ENCODE measurements at places on chromosomes 2 and 18.

DNA sequence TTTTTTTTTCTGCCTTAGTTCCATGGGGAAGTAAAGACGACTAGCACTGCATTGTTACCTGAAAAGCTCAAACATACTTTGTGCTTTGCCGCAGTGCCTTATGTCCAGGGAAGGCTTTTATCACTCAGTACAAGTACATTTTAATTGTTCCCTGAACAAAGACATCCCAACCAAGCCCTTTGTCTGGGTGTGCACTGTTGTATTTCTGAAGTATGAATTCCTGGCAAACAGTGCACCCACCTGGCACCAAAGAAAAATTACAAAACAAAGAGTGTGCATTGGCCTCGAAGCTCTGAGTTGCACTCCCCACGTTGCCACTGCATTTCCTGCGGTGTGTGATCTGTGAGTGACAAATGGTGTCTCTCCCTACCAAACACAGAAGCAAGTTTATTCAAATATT, 858.5 kb upstream of the PIK3C3 start:
- no peak for DNase-seq

DNA sequence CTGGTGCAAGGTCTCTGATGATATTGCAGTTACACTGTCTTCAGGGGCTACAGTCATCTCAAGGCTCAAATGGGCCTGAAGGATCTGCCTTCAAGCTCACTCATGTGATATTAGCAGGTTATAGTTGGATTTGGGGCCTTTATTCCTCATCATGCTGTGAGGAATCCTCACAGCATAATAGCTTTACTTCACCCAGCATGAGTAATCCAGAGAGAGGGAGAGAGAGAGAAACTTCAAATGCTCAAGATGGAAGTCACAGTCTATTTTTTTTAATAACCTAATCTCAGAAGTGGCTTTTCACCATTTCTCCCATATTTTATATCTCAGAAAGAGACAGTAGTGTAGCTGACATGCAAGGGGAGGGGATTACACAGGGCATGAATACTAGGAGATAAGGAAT, 658.7 kb downstream of the EPHA4 start:
- DNase-seq, result no peak

DNA sequence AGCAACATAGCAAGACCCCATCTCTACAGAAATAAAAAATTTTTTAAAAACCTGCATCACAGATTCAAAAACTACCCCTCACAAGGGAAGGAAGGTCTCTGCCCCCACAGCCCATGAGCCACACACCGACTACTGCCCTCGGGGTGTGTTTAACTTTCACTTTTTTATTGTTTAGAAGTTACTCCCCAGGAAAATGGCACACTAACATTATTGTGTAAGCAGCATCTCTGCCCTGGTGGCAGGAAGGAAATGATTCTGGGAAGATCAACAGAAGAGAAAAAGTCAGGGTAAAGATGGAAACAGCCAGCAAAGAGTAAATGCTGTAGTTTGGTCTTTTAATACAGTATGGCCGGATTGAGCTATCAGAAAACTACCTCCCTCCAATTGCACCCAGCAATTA, 21.9 kb downstream of the TRABD2A start:
- DNase-seq, result no peak

GRCh38 chr2:60961457-60961856, 56.1 kb upstream of the PEX13 start:
- DNase-seq, result no peak

DNA sequence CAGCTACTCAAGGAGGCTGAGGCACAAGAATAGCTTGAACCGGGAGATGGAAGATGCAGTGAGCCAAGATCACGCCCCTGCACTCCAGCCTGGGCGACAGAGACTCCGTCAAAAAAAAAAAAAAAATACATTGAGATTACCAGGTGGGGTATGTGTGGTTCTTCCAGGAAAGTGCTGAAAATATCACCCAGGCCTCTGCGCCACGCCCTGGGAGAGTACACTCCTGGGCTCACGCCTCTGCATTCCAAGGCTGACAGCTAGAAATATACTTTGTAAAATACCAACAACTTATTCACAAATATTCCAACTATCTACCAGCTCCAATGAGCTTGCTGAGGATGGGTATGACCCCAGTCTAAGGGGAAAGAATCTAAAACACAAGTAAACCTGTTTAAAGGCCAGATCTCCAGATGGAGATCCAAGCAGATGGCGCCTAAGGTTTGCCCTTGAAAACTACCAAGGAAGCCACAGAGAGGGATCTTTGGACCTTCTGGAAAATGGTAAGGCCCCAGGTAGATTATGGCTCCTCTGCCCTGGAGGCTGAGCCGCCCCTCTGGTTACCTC, 21.6 kb upstream of the B3GNT7 start:
- no peak for DNase-seq

GRCh38 chr2:15971351-15971750, 31.0 kb downstream of the MYCN start:
- no peak for DNase-seq

DNA sequence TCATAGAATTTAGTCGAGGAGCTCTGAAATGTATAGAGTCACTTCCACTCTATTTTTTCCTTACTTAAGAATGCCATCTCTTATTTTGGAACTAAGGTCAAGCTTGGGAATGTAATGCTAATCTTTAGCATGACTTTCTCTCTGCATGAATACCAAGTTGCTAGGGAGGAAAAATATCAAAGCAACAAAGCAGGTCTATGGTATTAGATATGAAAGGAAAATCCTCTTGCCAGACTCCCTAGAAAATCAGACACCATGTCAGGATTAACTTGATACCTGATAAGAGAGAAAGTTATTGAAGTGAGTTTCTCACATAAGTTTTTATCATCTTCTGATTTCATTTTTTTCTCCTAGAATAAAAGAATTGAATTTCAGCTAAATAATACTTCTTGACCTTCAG, 341.7 kb upstream of the ZNF804A start:
- DNase-seq, result no peak

- DNase-seq, result no peak
Observed at GRCh38 chr2:134778372-134778771, 59.6 kb upstream of the TMEM163 start.

- DNase-seq, result no peak
Observed at GRCh38 chr2:148814860-148815419, 60.1 kb upstream of the KIF5C start.

- no peak for DNase-seq
Observed at GRCh38 chr2:201396595-201396994, 39.5 kb upstream of the FLACC1 start.

GRCh38 chr2:22788749-22789327, 596.1 kb upstream of the KLHL29 start:
- DNase-seq, result no peak

- DNase-seq, result no peak
Observed at GRCh38 chr2:4628998-4629501, 925.7 kb downstream of the DCDC2C start.

- no peak for DNase-seq
Observed at GRCh38 chr18:78976765-78977636, 2.6 kb upstream of the SALL3 start.

DNA sequence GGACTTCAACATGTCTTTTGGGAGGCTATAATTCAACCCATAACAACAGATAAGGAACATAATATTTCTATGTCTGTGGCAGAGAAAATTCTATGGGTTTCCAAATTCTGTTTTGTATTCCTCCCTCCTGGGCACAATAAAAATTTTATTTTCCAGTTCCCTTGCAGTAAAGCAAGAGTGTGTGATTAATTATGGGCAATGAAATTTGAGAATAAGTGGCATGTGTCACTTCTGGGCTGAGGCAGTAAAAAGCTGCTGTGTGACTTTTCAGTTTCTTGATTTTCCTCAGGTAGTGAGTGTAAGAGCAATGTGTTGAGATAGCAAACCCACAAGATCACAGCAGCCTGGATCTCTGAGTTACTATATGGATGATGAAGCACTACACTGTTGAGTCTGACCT, 216.4 kb downstream of the MEIS1 start:
- DNase-seq, result no peak

- peak; percentile 89 for DNase-seq
Observed at GRCh38 chr2:223944703-223945531, at the start of gene WDFY1. TSS of gene WDFY1 (minus strand) at chr2:223945335. CDS start at chr2:223945284, 51 bp downstream.

- DNase-seq, result no peak
Observed at GRCh38 chr18:34280653-34281052, 55.9 kb upstream of the NOL4 start.

DNA sequence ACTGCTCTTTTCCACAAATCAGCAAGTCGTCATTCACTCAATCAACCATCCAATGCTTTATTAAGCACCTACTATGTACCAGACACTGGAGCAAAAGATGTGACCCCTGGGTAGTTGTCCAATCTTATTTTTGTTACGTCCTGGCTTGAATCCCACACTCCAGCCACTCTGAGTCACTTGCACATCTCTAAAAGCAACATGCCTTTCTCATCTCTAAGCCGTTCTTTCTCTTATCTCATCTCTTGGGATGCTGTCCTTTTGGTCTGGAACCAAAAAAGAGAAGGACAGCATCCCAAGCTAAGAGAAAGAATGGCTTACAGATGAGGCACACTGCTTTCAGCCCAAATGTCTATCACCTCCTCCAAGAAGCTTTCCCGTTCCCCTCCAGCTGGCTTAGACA, 58.8 kb downstream of the RNF152 start:
- DNase-seq, result no peak

DNA sequence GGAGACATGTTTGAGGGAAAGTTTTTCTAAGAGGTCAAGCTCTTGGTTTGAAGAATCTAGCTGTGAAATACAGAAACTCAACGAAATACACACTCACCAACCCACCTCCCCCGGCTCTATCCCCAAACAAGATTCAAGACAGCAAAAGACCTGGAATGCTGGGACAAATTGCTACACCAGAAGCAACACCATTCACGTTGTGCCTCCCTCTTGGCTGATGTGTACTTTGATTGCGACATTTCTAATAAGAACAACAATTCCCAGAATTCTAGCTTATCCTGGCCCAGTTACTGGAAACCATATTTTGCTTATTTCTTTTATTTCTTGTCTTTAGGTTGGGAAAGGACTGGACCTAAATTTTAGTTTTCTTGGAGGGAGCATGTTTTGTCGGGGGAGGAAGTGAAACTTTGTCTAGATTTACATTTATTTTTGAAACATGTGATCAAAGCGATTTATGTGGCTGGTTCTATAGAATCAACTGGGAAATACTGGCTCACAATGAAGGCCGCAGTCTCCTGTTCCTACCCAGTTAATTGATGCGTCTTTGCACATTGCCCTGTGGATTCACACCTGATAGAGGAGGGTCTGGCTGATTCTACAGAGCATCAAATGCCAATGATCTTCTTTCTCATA, 29.6 kb upstream of the LPIN1 start:
- DNase-seq, result no peak

DNA sequence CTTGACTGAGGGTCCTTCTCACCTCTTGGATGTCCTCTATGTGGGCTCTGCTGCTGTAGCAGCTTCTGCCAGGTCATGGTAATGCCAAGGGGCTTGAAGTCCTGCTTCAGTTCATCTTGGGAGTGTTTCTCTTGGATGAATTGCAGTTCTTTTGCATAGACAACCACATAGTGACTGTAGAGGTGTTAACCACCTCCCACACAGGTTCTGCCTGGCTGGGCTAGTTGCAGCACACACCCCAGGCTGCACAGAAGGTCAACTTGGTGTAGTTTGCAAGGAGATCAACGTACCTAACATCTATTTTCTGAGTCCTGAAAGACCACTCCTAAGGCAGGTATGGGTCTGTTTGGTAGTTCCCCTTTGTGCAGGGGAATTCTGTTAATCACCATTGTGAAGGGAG, 108.1 kb downstream of the ADCYAP1 start:
- DNase-seq, result no peak

DNA sequence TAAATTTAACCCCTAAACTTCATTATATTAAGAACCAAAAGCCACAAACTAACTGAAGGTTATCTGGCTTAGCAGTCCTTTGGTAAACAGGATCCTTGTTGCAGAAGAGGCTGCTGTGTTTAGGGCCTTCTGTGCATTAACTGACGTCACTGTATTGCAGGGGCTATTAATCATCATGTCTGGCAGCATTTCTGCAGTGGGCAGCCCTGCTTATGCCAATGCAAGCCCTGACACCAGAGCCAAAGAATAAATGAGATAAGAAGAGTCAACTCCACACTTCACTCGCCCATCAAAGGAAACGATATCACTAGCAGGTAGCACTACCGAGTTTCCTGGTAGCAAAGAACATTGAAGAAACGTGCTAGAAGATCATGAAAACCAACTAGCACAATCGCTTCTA, 110.6 kb downstream of the PLEKHM3 start:
- DNase-seq, result no peak

GRCh38 chr2:29726976-29727375, 194.4 kb downstream of the ALK start:
- DNase-seq, result no peak

DNA sequence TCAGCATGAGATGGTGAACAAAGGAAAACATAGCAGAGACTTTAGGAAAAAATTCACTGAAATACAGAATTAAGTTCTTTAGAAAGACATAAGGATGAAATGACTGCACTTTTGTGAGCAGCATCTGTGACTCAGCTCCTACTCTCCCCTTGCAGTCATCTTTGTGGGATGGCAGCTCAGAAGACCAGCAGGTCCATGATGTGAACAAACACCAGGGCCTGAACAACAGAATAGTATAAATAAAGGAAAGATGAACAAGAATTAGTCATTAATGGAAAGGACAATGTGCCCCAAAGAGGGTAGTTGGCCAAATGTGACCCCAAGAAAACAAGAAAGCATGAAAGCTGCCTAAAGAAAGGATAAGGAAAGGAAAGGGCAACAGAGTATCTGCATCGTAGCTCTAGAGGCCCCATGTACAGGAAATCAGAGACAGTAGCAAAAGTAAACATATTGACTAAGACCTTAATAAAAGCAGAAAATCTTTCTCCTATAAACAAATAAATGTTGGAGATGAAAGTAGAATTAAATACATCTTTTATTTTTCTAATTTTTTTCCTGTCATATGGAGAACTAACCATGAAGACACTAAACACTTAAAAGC, 318.0 kb downstream of the ZEB2 start:
- DNase-seq, result no peak

- no peak for DNase-seq
Observed at GRCh38 chr2:133433455-133434451, 134.5 kb downstream of the NCKAP5 start.

- no peak for DNase-seq
Observed at GRCh38 chr2:135555311-135555710, 24.0 kb downstream of the R3HDM1 start.

- DNase-seq, result no peak
Observed at GRCh38 chr2:47034973-47035609, 119.5 kb upstream of the MCFD2 start.

- DNase-seq, result no peak
Observed at GRCh38 chr2:169023161-169023560, 8.0 kb downstream of the ABCB11 start.

- DNase-seq, result no peak
Observed at GRCh38 chr2:171404719-171405118, 29.1 kb downstream of the METTL8 start.

GRCh38 chr2:39568561-39569006, 97.1 kb upstream of the TMEM178A start:
- no peak for DNase-seq

DNA sequence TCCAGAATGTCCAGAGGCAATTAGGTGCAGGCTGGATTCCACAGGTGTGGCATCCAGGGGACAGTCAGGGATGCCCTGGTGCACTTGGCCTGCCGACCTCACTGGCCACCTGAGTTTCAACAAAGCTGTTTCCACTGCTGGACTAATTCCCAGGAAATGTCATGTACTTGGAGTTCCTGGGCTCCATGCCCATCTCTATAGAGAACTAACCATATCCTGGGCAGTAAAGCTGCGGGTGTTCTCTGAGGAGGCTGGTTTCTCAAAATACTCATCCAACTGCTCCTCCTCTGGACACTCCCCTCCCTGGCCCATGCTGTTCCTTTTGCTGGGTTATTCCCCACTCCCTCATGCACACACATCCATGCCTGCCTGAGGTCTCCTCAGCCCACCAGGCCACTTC, 161.9 kb upstream of the SKOR2 start:
- no peak for DNase-seq

- no peak for DNase-seq
Observed at GRCh38 chr2:133986081-133986837, 267.6 kb upstream of the MGAT5 start.
